Right ventricle myocardium inferior (tissue), 1 donor: ENCODE measurements at places on chromosomes 7 and 10.

- DNase-seq, result no peak
Measured at GRCh38 chr10:12699781-12700556, 301.5 kb downstream of the CCDC3 start.

DNA sequence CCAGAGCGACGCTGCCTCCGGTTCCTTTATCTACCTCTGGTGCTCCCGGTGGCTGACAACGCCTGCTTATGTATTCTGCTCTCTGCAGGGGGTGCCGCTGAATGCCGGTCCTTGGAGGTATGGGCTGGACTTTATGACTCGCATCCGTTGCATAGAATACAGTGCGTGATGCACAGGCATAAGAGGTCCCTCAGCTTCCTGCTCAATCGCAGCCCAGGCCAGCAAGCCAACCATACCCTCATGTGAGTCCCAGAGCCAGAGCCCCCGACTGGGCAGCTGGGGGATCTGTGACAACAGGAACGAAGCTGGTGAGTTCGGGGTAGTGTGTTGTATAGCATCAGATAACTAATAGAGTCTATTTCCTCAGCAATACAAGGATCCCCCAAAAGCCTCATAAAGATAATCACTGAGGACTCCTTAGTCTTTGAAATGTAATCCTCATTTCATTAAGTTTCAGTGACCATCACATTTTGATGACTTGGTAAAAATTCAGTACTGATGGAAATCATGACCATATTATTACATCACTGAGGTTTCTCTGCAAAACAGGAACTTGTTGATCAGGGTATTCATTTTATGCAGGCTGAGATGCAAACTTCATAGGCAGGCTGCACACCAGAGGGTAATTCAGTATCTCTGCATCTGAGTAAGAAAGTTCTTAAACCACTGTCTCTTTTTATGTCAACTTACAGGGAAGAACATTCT, 607.8 kb downstream of the PTPRN2 start:
- no peak for DNase-seq

DNA sequence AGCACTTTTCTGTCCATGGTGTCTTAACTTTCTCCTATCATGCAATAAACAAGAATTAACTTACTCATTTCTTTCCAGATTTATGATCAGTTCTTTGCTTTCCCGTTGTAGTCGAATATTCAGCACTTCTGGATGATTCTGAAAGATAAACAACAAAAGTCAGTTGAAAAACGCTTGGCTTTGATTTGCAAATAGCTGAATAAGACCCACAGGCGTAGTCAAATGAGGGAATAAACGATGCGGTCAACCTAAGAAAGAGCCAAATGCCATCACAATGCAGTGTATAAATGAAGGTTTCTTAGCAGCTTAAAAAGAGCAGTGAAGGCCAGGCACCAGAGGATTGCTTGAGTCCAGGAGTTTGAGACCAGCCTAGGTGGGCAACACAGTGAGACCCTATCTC, 109.4 kb downstream of the ADAM12 start:
- no peak for DNase-seq

GRCh38 chr7:15862781-15863165, 176.3 kb upstream of the MEOX2 start:
- no peak for DNase-seq

GRCh38 chr7:96344236-96344635, 22.3 kb upstream of the SLC25A13 start:
- no peak for DNase-seq

DNA sequence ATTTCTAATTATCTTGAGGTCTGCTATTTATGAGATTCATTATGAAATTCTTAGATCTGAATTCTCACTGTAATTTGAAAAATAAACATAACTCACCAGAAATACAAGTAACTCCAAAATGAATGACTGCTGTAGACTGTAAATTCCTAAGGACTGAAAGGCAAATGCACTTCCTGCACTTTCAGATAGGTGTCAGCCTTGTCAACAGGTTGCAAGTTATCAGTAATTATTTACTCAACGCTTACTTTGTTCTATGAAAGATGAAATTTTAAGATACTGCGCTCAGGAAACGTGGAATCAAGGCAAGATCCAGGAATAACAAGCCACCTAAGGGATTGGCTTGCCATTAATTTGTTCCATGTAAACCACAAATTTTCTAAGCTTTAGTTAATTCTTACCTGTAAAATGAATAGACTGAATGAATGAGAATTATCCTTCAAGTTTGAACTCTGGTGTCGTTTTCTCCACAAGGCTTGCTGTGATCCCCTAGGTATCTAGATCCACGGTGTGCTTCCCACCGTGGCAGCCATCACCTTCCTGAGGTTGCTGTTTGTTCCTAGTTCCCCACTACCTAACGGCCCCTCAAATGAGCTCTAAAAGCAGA, 12.6 kb downstream of the DHX32 start:
- no peak for DNase-seq

DNA sequence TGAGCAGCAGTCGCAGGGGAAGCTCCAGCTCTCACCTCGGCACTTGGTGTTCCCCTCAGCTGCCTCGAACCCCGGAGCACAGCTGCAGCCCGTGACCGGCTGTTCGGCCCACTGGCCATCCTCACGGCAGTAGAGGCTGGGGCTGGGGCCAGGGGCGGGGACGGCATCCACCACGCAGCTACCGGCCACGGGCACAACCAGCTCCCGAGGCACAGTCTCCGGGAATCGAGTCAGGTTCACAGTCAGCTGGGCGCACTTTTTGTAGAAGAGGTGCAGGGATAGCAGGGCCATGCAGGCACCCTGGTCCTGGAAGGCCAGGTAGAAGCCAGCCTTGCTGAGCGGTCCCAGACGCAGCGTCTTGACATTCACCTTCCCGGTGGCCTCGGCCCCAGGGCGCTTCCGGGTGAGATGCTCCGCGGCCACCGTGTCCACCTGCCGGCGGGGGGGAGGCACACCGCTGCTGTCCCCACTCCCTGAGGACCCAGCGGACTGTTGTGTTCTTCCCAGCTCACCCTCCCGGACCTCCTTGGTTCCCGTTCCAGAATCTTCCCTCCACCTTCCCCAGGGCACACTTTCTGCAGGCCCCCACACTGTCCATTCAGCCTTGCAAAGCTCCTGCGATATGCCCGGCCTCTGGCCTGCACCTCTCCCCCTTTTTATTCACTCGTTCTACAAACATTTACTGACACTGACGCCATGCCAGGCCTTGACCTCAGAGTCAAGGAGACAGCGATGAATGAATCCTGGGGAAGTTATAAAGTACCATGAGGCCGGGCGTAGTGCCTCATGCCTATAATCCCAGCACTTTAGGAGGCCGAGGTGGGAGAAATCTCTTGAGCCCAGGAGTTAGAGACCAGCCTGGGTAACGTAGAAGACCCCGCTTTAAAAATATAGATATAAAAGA, 4.8 kb downstream of the EPHB4 start:
- no peak for DNase-seq

DNA sequence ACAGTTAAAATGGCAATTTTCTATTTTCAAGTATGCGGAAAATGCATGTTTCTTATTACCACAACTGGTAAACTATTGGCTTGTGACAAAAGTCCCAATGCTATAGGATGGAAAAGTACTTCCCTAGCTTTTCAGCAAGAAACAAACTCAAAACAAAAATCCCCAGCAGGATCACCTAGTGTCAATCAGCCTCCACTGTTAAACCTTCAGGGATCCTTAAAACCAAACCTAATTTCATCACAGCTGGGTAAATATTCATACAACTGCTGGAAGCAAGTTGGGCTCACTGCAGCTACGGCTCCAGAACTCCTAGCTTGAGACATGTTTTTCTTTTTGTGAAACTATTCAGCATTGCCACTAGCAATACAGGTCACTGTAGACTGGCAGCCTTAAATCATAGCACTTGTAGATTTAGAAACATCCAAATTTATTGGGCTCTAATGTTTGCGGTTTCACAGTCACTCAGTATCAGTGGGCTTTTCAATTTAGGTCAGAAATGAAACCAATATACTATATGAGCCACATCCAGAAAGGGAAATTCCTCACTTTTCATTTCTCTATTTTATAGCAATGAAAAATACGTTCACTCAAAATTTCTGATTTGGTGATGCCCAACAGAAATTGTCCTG, 145.2 kb upstream of the ANK3 start:
- DNase-seq, result no peak

GRCh38 chr10:74927701-74928100, 101.3 kb downstream of the KAT6B start:
- no peak for DNase-seq

GRCh38 chr7:150444674-150445365, 5.6 kb upstream of the GIMAP8 start:
- no peak for DNase-seq

DNA sequence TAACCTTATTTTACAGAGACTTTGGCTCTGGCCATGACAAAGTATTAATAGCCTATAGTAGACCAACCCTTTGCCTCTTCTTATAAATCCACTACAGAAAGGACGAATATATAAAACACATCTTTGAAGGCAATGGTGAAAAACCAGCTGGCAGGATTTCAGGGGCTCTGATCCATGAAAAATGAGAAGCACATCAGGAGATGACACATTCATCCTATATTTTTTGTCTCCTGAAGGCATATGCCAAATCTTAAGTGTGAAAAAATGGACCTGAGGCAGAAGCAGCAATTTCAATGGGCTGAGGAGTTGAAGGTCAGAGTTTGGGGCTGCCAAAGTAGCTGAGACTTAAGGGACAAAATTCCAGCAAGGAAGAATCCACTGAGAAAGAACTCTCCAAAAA, 14.4 kb downstream of the RNF216 start:
- no peak for DNase-seq

DNA sequence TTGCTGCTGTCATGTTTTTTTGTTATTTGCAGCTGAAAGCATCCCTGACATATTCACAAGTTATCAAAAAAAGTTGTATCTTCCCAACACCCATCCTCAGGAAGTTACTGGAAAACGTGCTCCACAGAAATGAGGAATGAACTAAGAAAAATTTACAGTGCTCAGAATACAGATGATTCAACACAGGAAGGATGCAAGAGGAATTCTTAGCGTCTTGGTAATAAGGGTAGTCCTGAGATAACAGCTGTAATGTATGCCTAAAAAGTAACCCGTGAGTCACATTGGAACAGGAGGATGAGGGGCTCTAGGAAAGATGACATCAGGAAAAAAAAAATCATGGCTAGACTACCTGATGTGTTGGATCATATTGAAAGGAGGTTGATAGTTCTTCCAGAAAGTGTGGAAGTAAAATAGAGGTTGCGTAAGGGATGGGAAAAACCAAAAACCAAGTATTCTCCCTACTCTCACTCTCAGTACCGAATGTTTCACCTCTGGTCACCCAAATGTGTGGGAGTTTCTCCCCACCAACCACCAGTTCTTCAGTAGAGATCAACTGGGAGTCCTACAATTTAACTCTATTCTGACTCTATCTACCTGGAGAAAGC, 3.9 kb downstream of the ADAM12 start:
- no peak for DNase-seq

GRCh38 chr7:134470864-134471263, 12.0 kb upstream of the AKR1B1 start:
- no peak for DNase-seq

- no peak for DNase-seq
Measured at GRCh38 chr10:52187521-52188258, 126.4 kb upstream of the DKK1 start.

DNA sequence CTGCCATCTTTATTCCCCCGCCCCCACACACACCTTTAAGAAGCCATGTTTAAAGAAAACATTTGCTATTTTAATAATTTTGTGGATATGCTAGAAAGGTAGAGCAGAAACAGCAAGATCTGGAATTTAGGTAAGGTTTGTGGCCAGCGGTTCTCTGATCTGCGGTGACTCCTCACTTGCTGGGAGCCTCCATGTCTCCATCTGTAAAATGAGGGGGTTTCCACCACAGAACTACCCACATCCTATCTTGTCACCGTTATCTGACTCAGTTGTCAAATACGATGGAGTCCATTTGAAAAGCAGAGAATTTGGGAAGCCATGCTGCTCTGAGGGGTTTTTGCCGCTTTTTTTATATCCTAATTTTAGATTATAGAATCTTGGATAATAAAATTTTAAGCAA, 23.3 kb downstream of the MACC1 start:
- DNase-seq, result no peak

DNA sequence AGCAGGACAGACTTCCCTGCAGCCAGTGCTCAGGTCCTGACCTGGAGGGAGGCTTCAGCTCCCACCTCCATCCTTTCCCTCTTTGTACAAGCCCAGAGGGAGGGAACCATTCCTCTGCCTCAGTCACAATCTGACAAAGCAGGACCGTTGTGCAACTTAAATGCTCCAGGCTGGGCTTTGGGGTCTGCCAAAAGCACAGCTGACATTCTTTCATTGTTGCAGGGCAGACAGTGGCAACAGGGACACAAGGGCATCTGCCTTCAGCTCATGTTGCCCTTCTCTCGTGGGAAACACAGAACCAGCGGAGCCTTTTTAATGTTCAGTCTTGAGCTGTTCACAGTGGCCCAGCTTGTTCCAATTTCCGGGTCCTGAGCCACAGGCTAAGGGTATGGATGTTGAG, 155.7 kb upstream of the TNS3 start:
- DNase-seq, result no peak

DNA sequence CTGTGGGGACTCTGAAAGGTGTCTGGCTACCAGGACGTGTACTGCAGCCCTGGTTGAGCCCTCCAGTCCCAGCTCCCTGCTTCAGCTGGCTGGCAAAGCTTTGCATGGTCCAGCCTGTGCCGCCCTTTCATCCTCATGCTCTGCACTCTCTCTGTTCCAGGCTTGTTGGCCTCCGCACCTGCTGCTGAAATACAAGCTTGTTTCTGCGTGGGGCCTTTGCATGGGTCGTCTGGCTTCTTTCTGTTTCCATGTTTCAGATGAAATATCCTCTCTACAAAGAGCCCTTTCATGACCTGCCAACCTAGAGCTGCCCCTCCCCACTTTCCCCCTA, 45.9 kb downstream of the TSPAN15 start:
- no peak for DNase-seq

DNA sequence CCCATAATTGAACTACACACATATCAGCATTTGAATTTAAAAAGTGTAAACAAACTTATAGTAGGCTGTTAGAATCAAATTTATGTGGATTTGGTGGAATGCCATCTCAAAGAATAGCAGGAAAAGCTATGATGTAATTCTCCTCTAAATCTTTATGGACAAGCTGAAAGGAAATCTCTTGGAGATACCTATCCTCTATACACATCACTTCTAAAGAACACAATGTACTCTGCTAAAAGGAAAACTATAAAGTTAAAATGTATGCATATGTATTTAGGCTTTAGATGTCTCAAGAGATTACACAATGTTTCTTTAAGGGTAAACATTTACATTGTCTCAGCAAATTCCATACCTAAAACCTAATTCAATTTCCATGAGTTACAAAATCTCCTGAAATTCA, 323.3 kb downstream of the CRPPA start:
- no peak for DNase-seq

GRCh38 chr10:121952226-121952625, 22.8 kb downstream of the NSMCE4A start:
- no peak for DNase-seq

DNA sequence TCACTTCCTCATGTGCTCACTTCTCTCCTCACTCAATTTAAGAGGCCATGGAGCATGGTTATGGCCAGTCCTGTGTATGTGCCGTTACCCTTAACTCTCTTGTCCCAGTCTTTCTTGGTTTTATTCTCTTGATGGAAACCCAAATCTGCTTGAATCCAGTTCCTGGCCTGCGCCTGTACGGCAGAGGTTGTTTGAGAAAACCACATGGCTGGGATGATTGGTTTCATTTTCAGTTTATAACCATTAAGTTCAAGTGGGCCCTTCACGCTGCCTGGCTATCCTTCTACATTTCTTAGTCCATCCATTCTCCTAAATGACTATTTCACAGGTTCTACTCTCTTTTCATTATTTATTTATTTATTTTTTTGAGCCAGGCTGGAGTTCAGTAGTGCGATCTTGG, 1.6 kb upstream of the ZNF239 start:
- DNase-seq, result no peak
